ENCODE measurements at places on chromosomes 4 and X.

GRCh38 chr4:179797738-179798137, 2355.5 kb upstream of the AGA start:
- DNase-seq: no peak

- no peak for DNase-seq
Measured at GRCh38 chrX:150370589-150371312, 7.6 kb downstream of the MAMLD1 start.

- DNase-seq: no peak
Measured at GRCh38 chr4:8251110-8251883, 18.3 kb upstream of the HTRA3 start.

- no peak for DNase-seq
Measured at GRCh38 chrX:71103110-71103983, 3.2 kb downstream of the CXorf65 start.

DNA sequence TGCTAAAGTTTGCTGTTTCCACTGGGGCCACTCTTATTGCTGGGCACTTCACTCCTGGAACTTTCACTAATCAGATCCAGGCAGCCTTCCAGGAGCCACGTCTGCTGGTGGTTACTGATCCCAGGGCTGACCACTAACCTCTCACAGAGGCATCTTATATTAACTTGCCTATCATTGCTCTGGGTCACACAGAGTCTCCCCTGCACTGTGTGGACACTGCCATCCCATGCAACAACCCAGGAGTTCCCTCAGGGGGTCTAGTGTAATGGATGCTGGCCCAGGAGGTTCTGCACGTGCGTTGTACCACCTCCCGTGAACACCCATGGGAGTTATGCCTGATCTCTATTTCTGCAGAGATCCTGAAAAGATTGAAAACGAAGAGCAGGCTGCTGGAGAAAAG, 41.8 kb upstream of the IQSEC2 start:
- DNase-seq: no peak

DNA sequence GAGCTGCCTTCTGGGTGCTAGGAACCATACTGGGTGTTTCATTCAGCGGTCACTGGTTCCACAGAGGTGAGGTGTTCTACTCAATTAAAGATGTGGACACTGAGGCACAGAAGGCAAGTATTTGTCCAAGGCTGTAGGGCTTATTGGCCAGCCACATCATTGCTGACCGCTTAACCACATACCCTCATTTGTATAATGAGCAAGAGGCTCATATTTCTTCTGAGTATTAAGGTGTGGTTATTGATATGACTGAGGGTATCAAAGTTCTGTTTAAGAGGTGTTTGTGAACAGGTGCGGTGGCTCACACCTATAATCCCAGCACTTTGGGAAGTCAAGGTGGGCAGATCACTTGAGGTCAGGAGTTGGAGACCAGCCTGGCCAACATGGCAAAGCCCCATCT, 14.3 kb downstream of the RNF4 start:
- no peak for DNase-seq

- DNase-seq: no peak
Measured at GRCh38 chr4:74338792-74339333, 26.1 kb upstream of the EREG start.

GRCh38 chrX:51494409-51494808, 2.0 kb downstream of the NUDT11 start:
- no peak for DNase-seq

GRCh38 chrX:65196758-65197360, 220.6 kb upstream of the ZC4H2 start:
- no peak for DNase-seq

DNA sequence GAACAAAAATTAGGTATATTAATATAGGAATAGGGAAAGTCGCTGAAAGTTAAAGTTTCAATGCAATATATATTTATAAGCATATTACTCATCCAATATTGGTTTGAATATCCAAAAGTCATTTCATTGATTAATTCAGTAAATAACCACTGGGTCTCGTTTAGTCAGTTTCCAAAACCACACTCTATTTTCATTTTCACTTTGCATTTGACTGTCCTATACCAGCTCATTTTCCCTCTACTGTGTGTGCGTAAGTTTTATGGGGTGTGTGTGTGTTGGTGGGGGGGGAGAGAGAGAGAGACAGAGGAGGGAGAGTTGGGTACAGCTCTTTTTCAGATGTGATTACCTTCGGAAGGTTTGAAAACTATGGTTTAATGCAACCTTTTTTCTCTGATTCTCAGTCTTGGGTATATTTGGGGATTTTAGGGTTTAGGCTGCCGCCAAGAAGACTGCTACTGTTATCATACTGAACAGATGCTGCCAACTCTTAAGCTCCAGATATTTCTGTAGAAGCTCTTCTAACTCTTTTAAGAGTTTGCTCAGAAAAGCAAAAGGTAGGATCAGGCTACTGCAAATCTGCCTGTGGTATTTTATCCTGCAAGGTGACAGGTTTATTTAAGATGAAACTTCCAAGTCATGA, 1427.4 kb downstream of the PCDH7 start:
- DNase-seq: no peak

GRCh38 chr4:182862141-182862875, 54.9 kb downstream of the DCTD start:
- DNase-seq: no peak

GRCh38 chr4:119053997-119054396, 81.6 kb upstream of the MYOZ2 start:
- DNase-seq: no peak

DNA sequence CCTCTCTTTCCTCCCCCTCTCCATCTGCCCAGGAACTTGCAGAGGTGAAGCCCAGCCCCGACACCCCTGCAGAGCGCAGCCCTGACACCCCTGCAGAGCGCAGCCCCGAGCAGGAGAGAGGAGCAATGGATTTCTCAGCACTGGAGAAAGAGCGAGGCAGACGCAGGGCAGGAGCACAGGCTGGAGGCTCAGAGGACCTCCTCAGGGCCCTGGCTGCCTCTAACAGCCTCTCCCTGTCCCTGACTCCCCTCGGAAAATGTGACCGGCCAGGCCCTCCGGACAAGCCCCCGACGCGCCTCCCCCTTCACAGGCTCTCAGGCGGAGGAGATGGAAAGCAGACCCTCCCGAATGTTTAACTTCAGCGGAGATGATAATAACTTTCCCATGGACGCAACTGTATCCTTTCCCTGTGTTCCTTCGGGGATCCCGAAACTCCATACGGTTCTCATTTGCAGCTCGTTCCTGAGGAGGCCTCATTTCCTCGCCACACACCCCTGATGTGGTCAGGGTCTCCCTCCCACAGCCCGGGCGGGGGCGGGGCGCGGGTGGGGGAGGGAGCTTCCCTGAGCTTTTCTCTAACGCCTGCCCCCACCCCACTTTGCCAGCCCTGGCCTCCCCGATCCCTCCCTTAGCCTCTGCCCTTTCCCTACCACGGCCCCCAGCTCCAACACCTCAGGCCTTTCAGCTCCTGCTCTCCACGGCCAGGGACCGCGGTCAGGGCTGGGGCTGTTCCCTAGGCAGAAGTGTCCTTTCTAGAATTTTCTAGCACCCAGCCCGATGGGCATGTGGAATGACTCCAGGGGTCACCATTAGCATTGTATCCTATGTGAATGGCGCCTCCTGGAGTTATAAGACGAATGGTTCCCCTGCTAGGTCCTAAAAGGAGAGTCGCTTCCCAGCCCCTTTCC, 201.1 kb upstream of the BCOR start:
- DNase-seq: no peak

GRCh38 chrX:39356119-39356807, 555.0 kb downstream of the MID1IP1 start:
- DNase-seq: no peak

- no peak for DNase-seq
Measured at GRCh38 chr4:141807103-141807891, 170.9 kb downstream of the IL15 start.

- DNase-seq: no peak
Measured at GRCh38 chr4:118905566-118905965, 16.9 kb downstream of the SYNPO2 start.

- no peak for DNase-seq
Measured at GRCh38 chr4:6527259-6527658, 47.7 kb upstream of the MAN2B2 start.

GRCh38 chr4:32002037-32002747, 1282.0 kb downstream of the PCDH7 start:
- DNase-seq: no peak

DNA sequence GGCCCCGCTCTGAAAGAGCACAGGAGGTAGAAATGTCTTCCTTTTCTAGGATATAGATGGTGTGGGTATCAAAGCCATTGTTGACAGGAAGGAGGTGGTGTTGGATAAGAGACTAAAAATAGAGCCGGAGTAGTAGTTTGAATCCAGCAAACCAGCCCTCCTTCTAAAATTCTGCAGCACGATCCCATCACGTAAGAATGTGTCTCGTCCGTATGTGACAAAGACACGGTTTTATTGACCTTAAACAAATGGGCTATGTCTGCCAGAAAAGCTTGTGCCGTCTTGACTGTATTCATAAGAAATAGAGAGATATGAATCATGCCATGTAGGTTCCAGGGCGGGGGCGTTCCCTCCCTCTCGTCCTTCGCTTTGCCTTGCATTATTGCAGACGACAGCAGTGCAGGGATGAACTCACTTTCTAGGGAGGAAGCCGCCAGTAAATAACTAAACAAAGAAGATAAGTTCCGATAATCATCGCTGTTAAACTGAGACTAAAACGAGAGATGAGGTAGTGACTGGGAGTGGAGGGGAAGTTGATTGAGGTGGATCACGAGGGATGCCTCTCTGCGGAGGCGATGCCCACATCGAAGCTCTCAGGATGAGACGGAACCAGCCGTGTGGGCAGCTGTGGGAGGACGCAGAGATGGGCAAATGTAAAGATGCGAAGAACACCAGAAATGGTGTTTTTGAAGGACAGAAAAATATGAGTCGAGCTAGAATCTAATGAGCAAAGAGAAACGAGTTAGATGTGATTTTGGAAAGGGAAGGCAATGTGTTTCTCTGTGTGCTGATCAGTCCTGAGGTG, 3.4 kb downstream of the TENM3 start:
- no peak for DNase-seq
